ENCODE measurements at places on chromosomes 3 and 15.

GRCh38 chr3:152097120-152097519, 171.6 kb upstream of the MBNL1 start:
- DNase-seq, result no peak

- no peak for DNase-seq
Observed at GRCh38 chr15:52225230-52225629, 34.0 kb upstream of the GNB5 start.

DNA sequence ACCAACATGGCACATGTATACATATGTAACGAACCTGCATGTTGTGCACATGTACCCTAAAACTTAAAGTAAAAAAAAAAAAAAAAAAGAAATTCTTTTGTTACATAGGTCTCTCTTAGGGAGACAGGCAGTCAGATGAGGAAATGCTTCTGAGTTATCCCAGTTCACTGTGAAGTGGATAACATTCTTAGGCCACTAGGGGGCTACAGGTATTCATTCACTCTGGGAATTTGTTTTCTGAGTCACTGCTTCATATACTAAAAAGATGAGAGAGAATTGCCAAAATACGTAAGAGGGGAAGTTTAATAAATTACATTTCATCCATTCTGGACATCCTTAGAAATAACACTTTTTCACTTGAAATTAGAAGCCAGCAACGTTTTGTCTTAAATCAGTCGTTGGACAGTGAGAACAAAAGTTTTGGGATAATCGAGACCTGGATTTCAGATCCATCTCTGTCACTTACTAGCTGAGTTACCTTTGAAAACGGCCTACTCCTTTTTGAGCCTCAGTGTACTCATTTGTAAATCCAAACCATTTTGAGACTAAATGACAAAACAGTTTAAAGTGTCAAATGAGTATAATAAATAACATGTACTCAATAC, 738.4 kb upstream of the ALCAM start:
- peak; percentile 78 for DNase-seq

- DNase-seq, result no peak
Observed at GRCh38 chr3:35262406-35262805, 376.9 kb upstream of the ARPP21 start.

DNA sequence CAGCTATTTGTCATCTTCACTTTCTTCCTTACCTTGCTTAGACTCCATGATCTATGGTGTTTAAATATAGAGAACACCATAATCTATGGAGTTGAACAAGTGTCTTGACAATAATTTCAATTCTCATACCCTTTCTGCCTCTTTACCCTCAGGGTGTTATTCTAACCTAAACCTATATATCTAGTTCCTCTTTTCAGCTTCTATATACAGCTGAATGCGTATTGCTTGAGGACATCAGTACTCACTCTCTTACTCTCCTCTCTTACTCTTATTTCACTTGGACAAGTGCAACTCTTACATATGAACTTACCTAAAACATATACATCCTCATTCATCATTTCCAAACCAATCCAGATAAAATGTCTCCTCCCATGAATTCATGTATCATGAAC, 187.1 kb downstream of the RAP2B start:
- no peak for DNase-seq

DNA sequence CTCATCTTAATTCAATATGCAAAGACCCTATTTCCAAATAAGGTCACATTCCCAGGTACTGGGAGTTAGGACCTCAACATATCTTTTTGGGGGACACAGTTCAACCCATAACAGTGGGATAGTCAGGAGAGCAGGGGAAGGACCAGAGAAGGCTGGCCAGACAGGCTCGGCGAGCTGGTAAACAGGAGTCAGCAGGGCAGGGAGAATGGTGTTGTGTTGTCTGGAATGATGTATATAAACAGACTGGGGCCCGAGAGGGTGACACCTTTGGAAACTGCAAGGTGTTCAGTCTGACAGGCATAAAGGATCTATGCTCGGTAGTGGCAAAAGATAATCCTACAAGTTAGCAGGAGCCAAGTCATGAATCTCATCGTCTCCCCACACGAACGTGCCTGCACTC, 10.1 kb upstream of the PPP1R2 start:
- no peak for DNase-seq

DNA sequence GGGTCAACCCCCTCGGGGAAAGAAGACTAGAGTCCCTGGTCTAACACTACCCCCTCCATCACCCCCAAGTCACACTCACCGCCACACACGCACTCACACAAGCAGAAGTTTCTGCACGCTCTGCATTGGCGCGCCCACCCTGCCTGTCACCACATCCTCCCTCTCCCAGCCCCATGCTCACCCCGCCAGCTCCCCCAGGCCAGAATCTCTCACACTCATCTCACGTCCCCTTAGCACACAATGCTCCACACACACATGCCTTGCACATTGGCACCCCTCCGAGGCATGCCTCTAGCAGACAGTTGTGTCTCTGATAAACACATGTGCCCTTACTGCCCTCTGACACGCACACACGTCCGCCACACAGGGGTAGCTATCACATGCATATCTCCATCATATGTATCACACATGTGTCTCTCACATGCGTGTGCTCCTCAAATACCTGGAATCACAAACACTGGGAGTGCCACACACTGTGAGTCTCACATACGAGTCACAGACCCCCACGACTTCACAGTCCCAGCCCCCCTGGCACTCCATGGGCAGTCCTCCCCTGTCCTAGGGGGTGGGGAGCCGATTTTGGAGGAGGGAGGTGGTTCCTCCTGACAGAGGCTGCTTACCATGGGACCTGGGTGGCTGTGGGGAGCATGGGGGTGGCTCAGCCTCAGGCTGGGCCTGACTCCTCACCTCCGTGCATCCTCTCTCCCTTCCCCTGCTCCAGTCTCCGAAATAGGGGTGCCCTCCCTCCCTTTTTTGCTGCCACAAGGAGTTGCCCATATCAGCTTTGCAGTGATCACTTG, 898 bp downstream of the FBLN2 start:
- no peak for DNase-seq

DNA sequence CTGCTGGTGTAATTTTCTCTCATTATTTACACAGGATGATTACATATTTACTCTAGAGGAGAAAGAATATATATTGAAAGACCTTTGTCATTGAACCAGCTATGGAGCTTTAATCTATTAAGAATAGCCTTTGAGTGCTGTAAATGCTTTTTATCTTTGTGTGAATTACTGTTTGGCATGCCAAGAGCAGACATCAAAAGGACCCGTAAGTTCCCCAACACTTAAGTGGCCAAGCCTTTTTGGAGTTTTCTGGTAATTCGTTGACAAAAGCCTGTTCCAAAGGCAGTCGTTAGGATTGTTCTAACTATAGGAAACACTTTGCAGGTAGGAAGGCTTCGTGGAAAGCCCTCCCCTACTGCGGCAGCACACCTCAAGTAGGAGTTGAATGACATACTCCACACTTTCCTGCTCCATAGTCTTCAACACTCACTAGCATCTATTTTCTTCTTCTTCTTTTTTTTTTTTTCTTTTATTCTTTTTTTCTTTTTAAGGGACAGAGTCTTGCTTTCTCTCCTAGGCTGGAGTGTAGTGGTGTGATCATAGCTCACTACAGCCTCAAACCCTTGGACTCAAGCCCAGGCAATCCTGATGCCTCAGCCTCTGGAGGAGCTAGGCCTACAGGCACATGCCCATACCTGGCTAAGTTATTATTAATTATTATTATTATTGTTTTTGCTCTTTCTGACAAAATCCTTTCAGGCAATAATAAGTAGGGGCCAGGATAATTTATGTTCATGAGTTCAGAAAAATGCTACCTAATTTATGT, 98.6 kb downstream of the SUCNR1 start:
- no peak for DNase-seq

DNA sequence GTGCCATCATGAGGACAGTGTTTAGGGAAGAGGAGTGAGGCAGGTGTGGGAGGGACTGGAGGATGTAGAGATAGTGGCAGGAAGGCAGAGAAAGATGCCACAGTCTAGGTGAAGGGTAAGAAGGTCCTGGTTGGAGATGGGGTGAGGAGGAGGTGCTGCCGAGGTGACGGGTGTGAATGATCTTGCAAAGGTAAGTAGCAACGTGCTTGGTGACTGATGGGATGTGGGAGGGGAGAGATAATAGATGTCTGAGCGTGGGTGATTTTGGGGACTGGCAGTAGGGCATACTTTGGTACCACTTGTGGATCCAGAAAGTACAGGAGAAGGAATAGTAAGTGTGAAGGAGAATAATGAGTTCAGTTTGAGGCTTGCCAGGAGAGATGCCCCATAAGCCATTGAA, 27.2 kb downstream of the EPHB3 start:
- DNase-seq, result no peak

- no peak for DNase-seq
Observed at GRCh38 chr15:89827829-89828228, 13.2 kb upstream of the ANPEP start.

DNA sequence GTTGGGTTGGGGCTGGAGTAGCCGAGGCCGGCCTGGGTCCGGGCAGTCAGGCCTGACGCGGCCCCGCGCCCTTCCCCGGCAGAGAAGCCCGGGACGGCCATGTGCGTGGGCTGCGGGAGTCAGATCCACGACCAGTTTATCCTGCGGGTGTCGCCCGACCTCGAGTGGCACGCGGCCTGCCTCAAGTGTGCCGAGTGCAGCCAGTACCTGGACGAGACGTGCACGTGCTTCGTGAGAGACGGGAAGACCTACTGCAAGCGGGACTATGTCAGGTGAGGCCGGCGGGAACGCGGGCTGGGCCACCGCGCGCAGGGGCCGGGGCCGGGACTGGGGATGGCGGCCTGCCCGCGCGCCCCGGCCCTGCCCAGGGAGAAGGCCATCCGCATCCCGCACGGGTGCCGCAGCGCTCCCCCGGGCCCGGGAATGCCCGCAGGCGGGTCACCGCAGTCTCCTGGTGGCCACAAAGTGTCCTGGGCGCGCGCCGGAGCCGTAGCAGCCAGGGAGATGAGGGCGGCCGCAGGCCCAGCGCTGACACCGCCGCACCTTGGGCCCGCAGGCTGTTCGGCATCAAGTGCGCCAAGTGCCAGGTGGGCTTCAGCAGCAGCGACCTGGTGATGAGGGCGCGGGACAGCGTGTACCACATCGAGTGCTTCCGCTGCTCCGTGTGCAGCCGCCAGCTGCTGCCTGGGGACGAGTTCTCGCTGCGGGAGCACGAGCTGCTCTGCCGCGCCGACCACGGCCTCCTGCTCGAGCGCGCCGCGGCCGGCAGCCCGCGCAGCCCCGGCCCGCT, 1.3 kb downstream of the ISL2 start:
- no peak for DNase-seq

GRCh38 chr3:149895339-149895738, 75.4 kb downstream of the PFN2 start:
- DNase-seq, result no peak

- DNase-seq, result no peak
Observed at GRCh38 chr3:72280876-72281275, 495.9 kb upstream of the PROK2 start.

DNA sequence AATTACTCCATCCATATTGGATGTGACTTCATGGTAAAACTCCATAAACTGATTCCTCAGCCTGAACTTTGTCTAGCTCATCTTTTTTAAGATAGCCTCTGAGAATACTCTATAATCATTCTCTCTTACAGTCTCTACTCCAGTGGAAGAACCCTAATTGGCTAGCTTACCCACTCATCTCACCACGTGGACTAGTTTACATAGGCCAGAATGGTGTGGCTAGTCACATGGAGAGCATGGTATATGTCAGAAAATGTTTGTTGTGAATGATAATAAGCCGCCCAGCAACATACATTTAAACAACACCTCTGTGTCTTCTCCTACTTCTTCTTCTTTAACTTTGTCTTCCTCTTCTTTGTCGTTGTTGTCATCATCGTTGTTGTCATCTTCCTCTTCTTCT, 389.2 kb upstream of the LRRC3B start:
- DNase-seq, result no peak

DNA sequence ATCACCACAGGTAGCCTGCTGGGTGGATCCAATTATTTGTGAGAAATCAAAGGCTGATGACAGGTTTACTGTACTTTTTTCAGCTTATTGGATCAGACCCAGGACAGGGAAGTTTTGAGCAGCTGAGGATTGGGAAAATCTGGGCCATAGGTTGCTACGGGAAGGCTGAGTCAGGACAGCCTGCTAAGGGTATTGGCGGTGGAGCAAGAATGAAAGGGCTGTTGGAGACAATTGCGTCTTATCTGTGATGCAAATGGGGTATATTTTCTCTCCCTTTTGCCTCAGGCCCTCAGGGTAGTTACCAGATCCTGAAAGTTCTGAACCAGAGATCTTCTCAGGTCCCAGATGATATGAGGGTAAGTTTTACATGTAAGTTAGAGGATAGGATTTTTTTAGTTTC, 317.7 kb downstream of the EDEM1 start:
- no peak for DNase-seq

GRCh38 chr15:89521605-89522004, 25.2 kb upstream of the RHCG start:
- no peak for DNase-seq

DNA sequence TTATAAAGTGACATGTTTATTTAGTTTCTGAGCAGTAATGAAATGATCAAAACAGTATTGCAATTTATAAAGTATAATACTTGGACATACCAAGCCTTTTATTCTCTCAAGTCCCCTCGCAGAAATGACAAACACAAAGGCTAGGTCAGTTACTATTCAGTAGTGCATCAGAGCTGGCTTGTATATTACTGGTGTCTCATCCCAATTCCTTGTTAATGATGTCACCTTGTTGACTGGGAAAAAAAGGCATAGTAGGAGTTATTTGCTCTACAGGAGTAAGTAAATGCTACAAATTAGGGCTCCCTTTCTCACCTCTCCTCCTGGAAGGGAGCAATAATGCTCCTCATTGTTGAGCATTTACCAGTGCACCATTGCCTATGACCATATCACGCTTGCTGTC, 317.6 kb downstream of the CHL1 start:
- no peak for DNase-seq

DNA sequence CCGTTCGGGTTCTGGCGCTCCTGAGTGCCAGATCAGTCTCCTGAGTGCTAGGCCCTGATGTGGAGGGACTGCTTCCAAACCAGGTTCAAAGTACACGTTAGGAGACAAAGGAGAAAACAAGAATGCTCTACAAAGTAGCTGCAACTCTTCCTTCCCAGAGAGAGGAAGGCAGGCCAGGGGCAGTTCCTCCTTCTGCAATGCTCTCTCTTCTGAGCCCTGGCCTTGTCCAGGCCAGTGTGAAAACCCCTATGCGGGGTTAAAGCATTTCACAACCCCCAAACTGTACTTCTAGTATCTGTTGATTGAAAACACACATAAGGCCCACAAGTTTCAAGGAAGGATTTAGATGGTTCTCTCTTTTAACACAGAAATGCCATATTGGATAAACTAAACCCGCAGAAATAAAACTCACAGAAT, 9.7 kb upstream of the CALML4 start:
- DNase-seq, result no peak

DNA sequence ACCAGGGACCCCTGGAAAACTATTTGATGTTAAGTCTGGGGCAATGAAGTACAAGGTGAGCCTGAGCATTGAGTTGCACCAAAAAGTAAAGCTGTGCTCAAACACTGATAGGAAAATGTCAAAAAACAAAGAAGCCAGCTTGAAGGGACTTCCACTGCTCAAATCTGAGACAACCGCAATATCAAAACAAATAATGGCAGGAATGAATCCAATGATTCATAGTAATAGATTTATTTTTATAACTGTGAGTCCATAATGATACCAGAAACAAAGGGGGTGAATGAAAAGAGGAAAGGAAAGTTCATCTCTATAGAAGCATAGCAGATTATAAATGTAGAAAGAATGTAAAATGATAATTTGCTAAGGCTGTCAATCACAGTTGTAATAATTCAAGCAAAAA, 237.3 kb upstream of the ZBTB20 start:
- DNase-seq, result no peak
